ENCODE measurements at places on chromosomes 11 and 22.

- H3K4me3 ChIP-seq, result no peak overlapping the region
- H3K4me1 ChIP-seq, result peaks cover 23% of the 10 kb centered on the region
- H3K36me3 ChIP-seq, result peaks cover 17% of the 10 kb centered on the region
Measured at GRCh38 chr22:21936151-21936775, 16.4 kb downstream of the PPM1F start.

DNA sequence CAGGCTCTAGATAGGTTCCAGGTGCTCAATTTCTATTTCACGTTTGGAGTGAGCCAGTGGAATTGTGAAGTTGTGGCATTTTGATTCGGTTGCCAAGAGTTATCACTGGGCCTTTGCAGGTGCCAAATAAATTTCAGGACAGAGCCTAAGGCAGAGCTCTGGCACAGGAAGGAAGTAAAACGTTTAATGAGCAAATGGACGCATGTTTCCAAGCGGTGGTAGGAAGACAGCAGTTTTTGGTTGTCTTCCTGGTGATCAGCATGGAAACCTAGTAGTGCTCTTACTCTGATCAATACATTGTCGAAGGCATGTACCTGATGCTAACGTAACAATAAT, 452 bp downstream of the BIRC3 start:
- H3K27me3 ChIP-seq, result no peaks in the 10 kb centered on the region
- H3K4me3 ChIP-seq, result peak overlapping the region; percentile 70
- DNase-seq, result no peak
- H3K27ac ChIP-seq, result peak overlapping the region; percentile 46
- H3K4me1 ChIP-seq, result peaks cover 5% of the 10 kb centered on the region
- H3K36me3 ChIP-seq, result no peaks in the 10 kb centered on the region

GRCh38 chr11:16912692-16913111, 101.5 kb downstream of the PLEKHA7 start:
- no peaks in the 10 kb centered on the region for H3K27me3 ChIP-seq
- H3K4me3 ChIP-seq, result no peak overlapping the region
- no peaks in the 10 kb centered on the region for H3K36me3 ChIP-seq
- no peak overlapping the region for H3K27ac ChIP-seq

- H3K27ac ChIP-seq, result no peak overlapping the region
- DNase-seq, result no peak
- H3K4me3 ChIP-seq, result no peak overlapping the region
Measured at GRCh38 chr11:103883291-103883690, 153.1 kb upstream of the DDI1 start.

- no peaks in the 10 kb centered on the region for H3K36me3 ChIP-seq
- DNase-seq, result no peak
- no peaks in the 10 kb centered on the region for H3K4me1 ChIP-seq
- H3K27ac ChIP-seq, result no peak overlapping the region
- H3K4me3 ChIP-seq, result no peak overlapping the region
Measured at GRCh38 chr22:29478326-29479276, 1.4 kb upstream of the NEFH start.

DNA sequence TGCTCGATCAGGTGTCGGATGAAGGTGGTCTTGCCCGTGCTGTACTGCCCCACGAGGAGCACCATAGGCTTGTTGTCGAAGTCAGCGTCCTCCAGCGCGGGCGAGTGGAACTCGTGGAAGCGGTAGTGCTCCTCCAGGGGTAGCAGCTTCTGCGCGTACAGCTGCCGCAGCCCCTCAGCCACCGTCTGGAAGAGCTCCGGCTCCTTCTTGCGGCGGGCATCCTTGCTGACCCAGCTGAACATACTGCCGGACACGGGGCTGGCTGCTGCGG, 263 bp downstream of the EHD1 start:
- H3K4me1 ChIP-seq, result peaks cover 4% of the 10 kb centered on the region
- peak overlapping the region; percentile 82 for H3K4me3 ChIP-seq
- peak overlapping the region; percentile 73 for H3K27ac ChIP-seq
- peaks cover 13% of the 10 kb centered on the region for H3K36me3 ChIP-seq
- no peaks in the 10 kb centered on the region for H3K27me3 ChIP-seq
- no peak for DNase-seq

GRCh38 chr11:78791254-78791653, 216.6 kb upstream of the NARS2 start:
- H3K36me3 ChIP-seq, result no peaks in the 10 kb centered on the region
- peaks cover 18% of the 10 kb centered on the region for H3K4me1 ChIP-seq
- peak; percentile 70 for DNase-seq
- H3K4me3 ChIP-seq, result no peak overlapping the region
- H3K27me3 ChIP-seq, result no peaks in the 10 kb centered on the region

DNA sequence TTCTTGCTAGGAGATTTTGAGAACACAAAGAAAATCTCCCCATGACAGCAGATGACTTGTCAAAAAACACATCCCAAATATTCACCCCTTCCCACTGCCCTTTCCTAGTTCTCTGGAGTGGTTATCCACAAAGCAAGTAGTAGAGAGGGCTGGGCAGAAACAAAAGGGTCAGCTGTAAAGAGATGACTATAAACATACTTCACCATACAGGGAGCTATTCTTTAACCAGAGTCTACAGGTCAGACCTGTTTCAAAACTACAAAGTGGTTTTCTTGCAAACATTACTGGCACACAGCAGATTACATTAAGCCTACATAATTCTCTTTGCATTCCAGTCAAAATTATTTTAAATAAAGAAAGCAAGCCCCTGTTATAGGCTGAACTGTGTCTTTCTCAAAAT, 47.7 kb upstream of the NFRKB start:
- no peak overlapping the region for H3K27ac ChIP-seq
- no peaks in the 10 kb centered on the region for H3K4me1 ChIP-seq
- H3K36me3 ChIP-seq, result no peaks in the 10 kb centered on the region
- H3K4me3 ChIP-seq, result no peak overlapping the region
- H3K27me3 ChIP-seq, result no peaks in the 10 kb centered on the region

DNA sequence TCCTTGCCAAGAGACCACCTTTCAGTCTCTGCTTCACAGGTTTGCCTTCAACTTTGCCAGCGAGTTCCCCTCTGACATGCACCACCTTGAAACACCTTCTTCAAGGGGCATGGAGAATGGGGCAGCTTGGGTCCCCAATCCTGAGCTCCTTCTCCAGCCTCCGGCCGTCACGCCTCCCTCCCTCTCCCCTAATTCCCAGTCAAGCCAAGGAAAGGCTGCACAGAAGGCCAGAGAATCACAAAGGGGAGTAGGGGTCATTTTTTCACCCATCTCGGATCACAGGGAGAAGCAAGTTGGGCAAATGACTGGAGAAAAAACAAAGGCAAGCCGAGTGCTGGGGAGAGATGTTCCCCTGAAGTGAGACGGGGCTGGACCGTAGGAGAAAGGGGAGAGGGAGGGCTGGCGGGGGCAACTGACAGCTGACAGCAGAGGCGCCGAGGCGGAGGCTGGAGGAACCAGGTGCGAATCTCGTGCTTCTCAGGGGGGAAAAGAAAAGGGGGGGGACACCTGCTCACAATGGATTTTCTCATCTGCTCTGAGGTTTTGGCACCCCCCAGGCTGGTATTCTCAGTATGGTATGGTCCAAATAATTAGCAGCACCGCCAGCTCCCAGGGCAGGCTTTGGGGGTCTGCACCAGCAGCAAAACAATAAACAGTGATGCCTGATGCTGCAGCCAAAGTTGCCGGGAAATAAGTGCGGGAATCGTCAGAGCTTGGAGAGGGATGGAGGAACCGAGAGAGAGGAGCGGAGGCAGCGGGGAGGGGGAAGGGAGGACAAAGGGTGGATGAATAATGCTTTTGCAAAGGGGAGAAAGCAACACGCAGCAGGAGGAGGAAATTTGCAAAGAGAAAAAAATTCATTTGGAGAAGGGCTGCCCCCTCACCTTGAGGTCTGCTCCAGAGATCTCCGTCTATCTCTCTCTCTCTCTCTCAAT, 644 bp downstream of the YPEL4 start:
- no peak overlapping the region for H3K27ac ChIP-seq
- no peak for DNase-seq
- peak overlapping the region; percentile 76 for H3K4me3 ChIP-seq
- peaks cover 26% of the 10 kb centered on the region for H3K27me3 ChIP-seq
- no peaks in the 10 kb centered on the region for H3K36me3 ChIP-seq

- H3K27me3 ChIP-seq, result no peaks in the 10 kb centered on the region
- DNase-seq, result no peak
- no peak overlapping the region for H3K4me3 ChIP-seq
- no peaks in the 10 kb centered on the region for H3K36me3 ChIP-seq
- no peaks in the 10 kb centered on the region for H3K4me1 ChIP-seq
Measured at GRCh38 chr11:89443361-89444322, 47.5 kb downstream of the NOX4 start.

- DNase-seq, result no peak
- H3K27me3 ChIP-seq, result no peaks in the 10 kb centered on the region
- H3K36me3 ChIP-seq, result peaks cover 16% of the 10 kb centered on the region
- H3K4me1 ChIP-seq, result peaks cover 9% of the 10 kb centered on the region
Measured at GRCh38 chr11:70205766-70206165, 2.7 kb downstream of the FADD start.

GRCh38 chr22:36894266-36894665, 19.2 kb upstream of the CSF2RB start:
- no peaks in the 10 kb centered on the region for H3K27me3 ChIP-seq
- no peak for DNase-seq
- no peaks in the 10 kb centered on the region for H3K4me1 ChIP-seq
- H3K27ac ChIP-seq, result no peak overlapping the region
- H3K4me3 ChIP-seq, result no peak overlapping the region

GRCh38 chr11:95684701-95685100, 104.9 kb downstream of the FAM76B start:
- no peak for DNase-seq

GRCh38 chr11:71423181-71423790, 24.9 kb downstream of the DHCR7 start:
- peaks cover 5% of the 10 kb centered on the region for H3K27me3 ChIP-seq
- H3K36me3 ChIP-seq, result no peaks in the 10 kb centered on the region

- no peaks in the 10 kb centered on the region for H3K4me1 ChIP-seq
- DNase-seq, result peak; percentile 7
- H3K27me3 ChIP-seq, result no peaks in the 10 kb centered on the region
- H3K4me3 ChIP-seq, result no peak overlapping the region
Measured at GRCh38 chr11:124329787-124330478, 9.9 kb upstream of the OR8D2 start.

DNA sequence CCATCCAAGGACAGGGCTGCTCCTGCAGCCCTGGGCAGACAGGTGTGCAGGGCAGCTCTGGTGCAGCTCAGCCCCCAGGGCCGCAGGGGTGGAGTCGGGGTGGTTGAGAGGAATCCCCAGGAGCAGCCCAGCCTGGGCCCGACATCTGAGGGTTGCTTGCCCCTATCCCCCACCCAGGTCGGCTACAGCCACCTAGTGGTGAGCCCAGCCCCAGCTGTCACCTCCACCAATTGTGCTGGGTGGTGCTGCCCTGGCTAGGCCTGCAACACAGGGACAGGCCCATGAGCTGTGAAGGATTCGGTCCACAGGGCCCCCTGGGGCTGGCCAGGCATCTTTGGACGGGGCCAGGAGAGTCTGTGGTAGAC, 29.6 kb downstream of the RTN4R start:
- no peak overlapping the region for H3K27ac ChIP-seq
- peaks cover 3% of the 10 kb centered on the region for H3K4me1 ChIP-seq
- no peak for DNase-seq
- H3K4me3 ChIP-seq, result no peak overlapping the region
- H3K36me3 ChIP-seq, result no peaks in the 10 kb centered on the region

DNA sequence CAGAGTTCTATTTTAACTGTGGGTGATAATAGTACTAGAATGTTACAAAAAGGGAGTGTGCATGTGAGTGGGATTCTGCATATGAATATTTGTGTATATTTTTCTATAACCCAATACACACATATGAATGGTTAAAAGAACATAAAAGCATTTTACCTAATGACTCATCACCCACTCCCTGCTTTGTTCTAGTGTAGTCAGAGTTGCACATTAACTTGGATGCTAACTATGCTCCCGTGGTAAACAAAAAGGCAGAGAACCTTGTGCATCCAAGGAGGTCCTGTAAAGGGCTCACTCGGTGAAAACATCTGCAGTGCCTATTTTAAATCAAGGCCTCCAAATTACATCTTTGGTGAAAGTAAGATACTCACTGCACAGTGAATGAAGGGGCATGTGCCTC, 1289.4 kb downstream of the LRRC4C start:
- DNase-seq, result no peak
- H3K4me1 ChIP-seq, result no peaks in the 10 kb centered on the region
- H3K36me3 ChIP-seq, result no peaks in the 10 kb centered on the region
- H3K4me3 ChIP-seq, result no peak overlapping the region
- no peaks in the 10 kb centered on the region for H3K27me3 ChIP-seq
- no peak overlapping the region for H3K27ac ChIP-seq

DNA sequence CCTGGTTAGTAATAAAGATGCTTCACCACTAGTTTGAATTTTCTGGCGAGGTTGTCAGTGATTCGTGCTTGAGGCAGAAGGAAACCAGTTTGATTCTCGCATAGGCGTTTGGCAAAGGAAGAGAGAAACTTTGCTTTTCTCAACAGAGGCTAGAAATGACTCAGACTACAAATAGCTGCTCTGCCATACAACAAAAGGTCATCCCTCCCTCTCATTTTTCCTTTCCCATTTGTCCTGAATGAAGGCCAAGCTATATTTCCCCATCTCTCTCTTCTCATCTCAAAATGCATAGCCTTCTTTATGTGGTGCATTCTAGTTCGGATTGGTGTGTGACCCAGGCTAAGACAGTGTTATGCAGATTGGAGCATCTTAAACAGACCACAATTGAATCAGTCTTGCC, 741.4 kb downstream of the NTM start:
- peak overlapping the region; percentile 69 for H3K27ac ChIP-seq
- no peaks in the 10 kb centered on the region for H3K27me3 ChIP-seq
- H3K36me3 ChIP-seq, result no peaks in the 10 kb centered on the region
- no peak overlapping the region for H3K4me3 ChIP-seq

DNA sequence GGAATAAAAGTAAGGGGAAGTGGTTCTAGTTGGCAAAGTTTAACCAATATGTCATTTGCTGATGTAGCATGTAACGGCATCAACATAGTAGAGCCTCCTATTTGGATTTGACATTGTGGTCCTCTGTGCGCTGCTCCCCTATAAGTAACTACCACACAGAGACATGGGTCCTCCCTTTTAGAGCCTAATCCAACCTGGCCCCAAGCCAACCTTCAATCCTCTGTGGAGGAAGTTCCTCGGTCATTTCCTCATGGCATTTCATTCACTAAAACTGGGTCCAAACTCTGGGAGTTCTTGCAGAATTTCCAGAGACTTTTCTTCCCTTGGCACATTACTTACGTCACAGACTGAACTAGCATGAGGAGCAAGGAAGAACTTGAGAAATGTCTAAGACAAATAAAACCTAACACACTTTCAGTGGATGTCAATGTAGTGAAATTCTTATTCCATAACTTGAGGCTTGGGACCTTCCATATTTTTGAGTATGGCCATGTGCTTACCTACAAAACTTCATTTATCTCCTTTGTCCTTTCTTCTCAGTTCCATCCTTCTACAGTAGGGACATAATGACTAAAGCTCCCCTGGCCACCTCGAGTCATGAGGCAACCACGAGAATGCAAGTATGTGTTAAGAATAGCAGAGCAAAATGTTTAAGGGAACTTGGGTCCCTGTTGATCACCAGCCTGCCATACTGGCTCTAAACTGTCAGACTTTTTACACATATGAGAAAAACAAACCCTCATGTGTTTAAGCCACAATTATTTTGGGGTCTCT, 34.7 kb downstream of the MMP20 start:
- H3K36me3 ChIP-seq, result no peaks in the 10 kb centered on the region
- no peaks in the 10 kb centered on the region for H3K4me1 ChIP-seq
- no peaks in the 10 kb centered on the region for H3K27me3 ChIP-seq
- no peak overlapping the region for H3K4me3 ChIP-seq
- DNase-seq, result no peak

- H3K4me1 ChIP-seq, result no peaks in the 10 kb centered on the region
- DNase-seq, result peak; percentile 17
- no peaks in the 10 kb centered on the region for H3K27me3 ChIP-seq
- no peak overlapping the region for H3K4me3 ChIP-seq
Measured at GRCh38 chr11:56819916-56820315, 71.4 kb upstream of the OR9G4 start.

GRCh38 chr11:19539861-19540260, 172.8 kb upstream of the NAV2 start:
- no peak overlapping the region for H3K27ac ChIP-seq
- DNase-seq, result no peak
- peaks cover 10% of the 10 kb centered on the region for H3K27me3 ChIP-seq
- no peaks in the 10 kb centered on the region for H3K4me1 ChIP-seq
- no peak overlapping the region for H3K4me3 ChIP-seq
